ENCODE measurements at places on chromosomes 12 and 14. TPM values are rescaled to one million over a fixed set of nuclear protein-coding genes. Genes with fewer than 3 reads are reported as not detected.

DUSP6 gene
- polyA plus RNA-seq: 85.8 TPM

DNA sequence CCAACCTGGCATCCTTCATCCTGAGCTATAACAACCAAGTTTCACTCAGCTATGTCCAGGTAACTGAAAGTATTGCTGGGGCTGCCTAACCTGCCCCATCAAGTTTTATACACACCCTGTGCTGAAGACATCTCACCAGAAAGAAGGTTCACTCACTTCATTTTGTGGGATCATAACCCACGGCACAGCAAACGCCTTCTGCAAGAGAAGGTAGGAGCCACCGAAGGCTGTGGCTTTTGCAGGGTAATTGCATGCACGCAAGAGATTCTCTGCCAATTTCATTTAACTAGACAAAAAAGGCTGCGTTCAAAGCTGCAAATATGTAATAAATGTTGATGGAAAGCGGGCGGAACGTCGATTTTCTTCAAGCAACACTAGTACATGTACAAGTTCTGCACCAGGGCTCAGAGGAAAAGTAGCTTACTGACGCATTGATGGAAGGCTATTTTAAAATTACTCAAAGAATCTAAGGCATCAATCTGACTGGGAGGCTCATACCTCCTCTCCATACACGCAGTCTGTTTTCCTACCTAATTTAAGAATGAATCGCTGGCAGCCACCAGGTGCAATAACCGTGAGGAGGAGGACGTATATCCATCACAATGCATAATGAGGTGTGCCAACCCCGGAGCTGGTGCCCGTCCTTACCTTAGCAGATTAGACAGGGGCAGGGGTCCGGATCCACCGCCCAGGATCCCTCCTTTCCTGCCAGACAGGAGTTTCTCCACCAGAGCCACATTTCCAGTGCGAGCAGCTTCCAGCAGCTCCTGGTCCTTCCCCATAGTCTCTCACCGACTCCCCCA is 1.1 kb downstream of the ANKS1B start:
- no peak for DNase-seq

APOF gene
- 0.11 TPM for polyA plus RNA-seq

DNA sequence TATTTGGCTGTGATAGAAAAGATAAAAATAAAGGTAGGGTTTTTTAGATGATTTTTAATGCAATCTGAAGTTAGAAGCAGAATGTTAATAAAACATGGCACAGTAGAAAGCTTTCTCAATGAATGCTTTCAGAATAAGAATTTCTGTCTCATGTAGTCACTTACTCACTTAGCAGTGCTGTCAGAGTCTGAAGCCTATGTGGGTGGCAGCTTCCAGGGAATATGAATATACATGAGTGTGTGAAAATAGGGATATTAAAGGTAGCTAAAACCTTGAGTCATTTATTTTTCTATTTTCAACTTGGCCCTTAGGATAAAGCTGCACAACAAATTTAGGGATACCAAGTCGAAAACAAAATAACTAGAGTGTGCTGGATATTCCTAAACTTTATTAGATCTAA is 427.9 kb downstream of the AEBP2 start:
- no peak for DNase-seq

TAS2R19 gene
- polyA plus RNA-seq: 0.94 TPM

- no peak for DNase-seq
Observed at GRCh38 chr12:19783547-19784444, 344.5 kb downstream of the AEBP2 start.

DNA sequence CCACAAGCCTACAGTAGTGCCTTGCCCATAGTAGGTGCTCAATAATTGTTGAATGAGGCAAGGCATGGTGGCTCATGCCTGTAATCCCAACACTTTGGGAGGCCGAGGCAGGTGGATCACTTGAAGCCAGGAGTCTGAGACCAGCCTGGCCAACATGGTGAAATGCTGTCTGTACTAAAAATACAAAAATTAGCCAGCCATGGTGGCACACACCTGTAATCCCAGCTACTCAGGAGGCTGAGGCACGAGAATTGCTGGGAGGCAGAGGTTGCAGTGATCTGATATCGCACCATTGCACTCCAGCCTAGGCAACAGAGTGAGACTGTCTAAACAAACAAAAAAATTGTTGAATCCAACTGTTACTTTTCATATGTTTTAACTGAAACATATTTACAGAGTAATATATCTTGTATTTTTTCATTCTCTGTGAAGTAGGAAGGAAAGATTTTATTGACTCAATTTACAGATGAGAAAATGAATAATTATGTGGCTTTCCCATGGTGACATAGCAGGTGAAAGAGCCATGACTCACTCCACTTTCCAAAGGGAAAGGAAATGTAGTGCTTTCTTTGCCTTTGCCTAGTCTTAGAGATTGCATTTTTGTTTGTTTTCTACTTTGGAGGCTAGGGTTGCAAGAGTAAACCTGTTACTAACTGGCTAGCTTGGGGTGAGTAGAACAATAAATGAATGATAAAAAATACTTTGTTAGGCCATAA is 95.4 kb upstream of the SLC38A4 start:
- no peak for DNase-seq

GUCY2C gene
- 0.54 TPM for polyA plus RNA-seq

- no peak for DNase-seq
Observed at GRCh38 chr14:81172881-81173280, 47.9 kb downstream of the GTF2A1 start.

DNA sequence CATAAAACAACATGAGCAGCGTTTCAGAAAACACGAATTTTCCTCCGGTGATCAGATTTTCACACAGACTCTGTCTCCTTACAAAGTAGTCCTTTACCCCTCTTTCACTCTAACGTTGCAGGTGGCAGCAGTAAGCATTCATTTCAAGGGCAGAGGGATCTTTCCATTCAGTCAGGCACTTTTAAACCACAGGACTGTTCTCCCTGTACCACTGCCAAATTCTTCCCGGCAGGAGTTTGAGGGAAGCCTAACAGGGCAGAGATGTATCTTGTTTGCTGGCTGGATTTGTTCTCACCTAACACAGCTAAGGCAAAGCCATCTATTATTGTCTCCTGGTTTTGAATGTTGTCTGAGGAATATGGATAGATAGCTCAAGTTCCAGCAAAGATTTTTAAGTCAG is 1187.3 kb upstream of the SEL1L start:
- DNase-seq: no peak

PLCZ1 gene
- 0.28 TPM for polyA plus RNA-seq

KRT6A gene
- polyA plus RNA-seq: not detected

DNA sequence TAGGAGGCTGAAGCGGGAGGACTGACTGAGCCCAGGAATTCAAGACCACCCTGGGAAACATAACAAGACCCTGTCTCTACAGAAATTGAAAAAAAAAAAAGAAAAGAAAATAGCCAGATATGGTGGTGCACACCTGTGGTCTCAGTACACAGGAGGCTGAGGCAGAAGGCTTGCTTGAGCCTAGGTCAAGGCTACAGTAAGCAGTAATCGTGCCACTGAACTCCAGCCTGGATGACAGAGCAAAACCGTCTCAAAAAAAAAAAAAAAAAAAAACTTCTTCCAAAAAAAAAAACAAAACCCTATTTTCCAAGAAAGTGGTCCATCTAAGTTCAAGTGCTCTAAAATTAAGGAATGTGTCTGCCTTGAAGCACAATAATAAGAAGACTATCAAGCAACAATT is 19.8 kb downstream of the SNX6 start:
- no peak for DNase-seq

DNA sequence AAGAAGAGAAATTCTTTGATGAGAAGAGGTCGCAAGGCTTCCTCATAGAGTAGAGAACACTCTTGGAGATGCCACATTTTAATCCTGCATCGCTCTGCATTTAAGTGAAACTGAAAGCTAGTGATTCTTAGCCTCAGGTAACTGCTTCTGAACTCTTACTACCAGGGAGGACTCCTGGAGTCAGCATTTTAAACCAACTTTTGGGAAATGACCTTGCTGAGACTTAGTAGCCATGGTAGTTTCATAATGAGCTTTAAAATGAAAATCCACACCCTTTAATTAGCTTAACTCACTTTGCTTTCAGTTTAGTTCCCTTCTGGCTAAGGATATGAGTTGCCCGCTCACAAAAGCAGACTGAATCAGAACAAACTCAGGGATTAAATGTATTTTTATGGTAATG is 80.3 kb downstream of the SYNE2 start:
- DNase-seq: no peak

AKAP3 gene
- polyA plus RNA-seq: 6.5 TPM

DNA sequence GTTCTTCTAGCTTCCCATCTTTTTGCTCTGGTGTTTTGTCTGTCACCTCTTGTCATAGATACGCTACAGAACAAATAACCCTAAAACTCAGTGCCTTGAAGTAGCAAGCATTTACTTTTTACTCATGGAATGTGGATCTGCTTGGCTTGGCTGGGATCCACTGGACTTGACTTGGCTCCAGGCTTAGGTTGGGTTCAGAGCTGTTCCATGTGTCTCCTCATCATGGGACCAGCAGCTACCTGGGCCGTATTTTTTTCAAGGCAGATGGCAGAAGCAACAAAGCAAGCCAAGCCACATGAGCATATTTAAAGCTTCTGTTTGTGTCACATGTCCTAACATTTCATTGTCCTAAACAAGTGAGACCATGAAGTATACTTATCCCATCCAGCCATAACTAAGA is 48.7 kb upstream of the ATF1 start:
- no peak for DNase-seq

- no peak for DNase-seq
Observed at GRCh38 chr12:46677749-46678148, 148.0 kb downstream of the SLC38A4 start.

LAG3 gene
- 0.75 TPM for polyA plus RNA-seq

PDE3A gene
- polyA plus RNA-seq: 22.5 TPM

DNA sequence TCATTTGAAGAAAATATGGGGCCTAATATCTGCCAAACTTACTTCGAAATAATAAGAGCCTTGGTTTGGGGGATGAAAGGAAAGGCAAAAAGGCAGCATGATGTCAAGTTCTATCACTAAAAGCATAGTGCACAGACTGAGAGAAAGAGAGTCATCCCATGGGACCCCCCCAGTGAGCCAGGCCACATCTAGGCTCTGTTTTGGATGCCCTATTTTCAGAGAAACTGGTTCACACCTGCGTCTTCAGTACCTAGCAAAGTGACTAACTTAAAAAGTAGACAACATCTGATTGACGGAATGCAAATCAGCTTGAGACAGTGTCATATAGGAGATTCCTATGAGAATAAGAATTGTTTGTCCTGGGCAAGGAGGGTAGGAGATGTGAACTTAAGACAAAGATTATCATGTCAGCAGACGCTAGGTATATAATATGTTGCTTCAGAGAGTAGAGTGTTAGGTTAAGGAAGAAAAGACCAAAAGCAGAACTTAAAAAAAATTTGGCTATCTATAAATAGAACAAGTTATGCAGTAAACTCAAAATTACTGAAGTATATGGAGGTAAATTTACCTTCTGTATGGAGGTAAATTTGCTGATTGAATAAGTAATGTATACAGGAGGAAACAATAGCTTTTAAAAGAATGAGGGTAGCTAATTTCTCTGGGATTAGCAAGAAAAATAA is 148.2 kb downstream of the SLC41A2 start:
- DNase-seq: no peak

DNA sequence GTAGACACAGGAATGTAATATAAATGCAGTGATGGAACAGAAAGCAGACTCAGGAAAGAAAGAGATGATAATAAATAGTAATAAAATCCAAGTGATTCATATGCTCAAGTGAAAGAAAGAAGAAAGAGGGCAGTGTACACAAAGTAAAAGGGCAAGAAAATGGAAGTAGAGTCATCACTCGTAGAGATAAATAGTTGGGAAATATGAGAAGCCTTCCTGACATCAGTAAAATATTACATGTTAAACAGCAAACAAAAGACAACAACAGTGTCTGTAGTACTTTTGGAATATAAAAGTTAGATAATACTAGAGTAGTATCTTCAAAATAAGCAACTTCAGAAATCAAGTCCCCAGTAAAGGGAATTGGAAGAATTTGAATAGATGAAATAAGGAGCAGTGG is 412.3 kb downstream of the RAD51B start:
- no peak for DNase-seq

GRCh38 chr14:34874386-34875030 is 652 bp downstream of the BAZ1A start:
- no peak for DNase-seq

GRCh38 chr12:72505227-72505626 is 233.1 kb downstream of the TRHDE start:
- DNase-seq: no peak

GRCh38 chr12:108611884-108612415 is 14.1 kb upstream of the TMEM119 start:
- DNase-seq: no peak

GRCh38 chr12:9758119-9758518 is 2.6 kb downstream of the CD69 start:
- no peak for DNase-seq

PIWIL1 gene
- polyA plus RNA-seq: 2.1 TPM

PTHLH gene
- polyA plus RNA-seq: 0.83 TPM

PRH2 gene
- polyA plus RNA-seq: 0.64 TPM

DNA sequence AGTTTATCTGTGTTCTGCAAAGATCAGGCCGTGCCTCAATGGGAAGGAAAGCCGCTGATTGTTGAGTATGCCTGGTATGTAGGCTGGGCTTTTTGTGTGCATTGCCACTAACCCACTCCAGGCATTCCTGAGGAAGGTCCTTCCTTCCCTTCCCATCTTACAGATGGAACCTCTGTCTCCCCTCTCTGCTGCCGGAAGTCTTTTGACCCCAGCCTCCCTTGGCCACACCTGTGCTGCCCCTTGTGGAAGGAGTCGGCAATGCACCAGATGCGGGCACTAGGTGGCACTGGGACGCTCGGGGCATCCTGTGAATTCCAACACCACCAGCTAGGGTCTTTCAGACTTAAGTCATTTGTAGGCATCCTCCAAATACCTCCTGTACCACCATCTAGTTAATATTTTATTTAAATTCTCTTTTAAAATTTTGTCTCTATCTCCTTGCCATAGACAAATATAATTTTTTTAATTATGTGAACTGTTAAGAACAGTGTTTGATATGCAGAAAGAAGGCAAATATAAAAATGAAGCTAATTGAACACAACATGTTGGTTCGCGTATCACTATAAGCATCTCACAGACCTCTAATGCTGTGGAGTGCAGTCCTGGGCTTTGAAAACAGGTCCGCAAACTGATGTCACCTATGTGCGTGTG is 99.6 kb downstream of the RIN3 start:
- no peak for DNase-seq

GRCh38 chr12:110165540-110166159 is 41.5 kb downstream of the IFT81 start:
- no peak for DNase-seq

KSR2 gene
- polyA plus RNA-seq: 0.75 TPM

DNA sequence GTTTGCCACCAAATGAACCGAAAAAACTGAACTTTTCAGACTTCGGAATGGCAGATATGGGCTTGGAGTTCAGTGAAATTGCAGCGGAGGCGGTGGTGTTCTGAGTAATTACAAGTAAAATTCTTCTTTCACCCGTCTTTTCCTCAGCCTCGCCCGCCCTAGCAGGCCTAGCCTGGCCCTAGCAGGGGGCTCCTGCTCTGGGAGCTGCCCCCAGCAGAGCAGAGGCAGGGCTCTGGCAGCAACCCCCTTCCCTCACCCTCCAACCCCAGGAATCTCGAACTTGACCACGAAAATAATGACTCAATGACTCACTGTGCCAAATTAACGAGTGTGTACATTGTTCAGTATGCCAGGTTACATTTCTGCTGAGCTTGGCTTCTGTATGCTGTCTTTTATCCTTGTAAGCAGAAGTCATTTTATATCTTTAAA is 1.1 kb downstream of the PAPLN start:
- DNase-seq: no peak

GRCh38 chr12:77493302-77494168 is 337.2 kb upstream of the NAV3 start:
- DNase-seq: no peak

- DNase-seq: no peak
Observed at GRCh38 chr12:9925705-9926393, 6.3 kb downstream of the CLEC2A start.

- no peak for DNase-seq
Observed at GRCh38 chr12:105705765-105706164, 375.3 kb downstream of the C12orf75 start.

- no peak for DNase-seq
Observed at GRCh38 chr12:2156333-2156732, 103.5 kb downstream of the CACNA1C start.

Data from right renal cortex interstitium (tissue), 3 donors.